Activated CD4-positive, alpha-beta T cell treated with anti-CD3 and anti-CD28 coated beads for 24 hours (primary cell): ENCODE measurements at places on chromosomes 6 and 20.

DNA sequence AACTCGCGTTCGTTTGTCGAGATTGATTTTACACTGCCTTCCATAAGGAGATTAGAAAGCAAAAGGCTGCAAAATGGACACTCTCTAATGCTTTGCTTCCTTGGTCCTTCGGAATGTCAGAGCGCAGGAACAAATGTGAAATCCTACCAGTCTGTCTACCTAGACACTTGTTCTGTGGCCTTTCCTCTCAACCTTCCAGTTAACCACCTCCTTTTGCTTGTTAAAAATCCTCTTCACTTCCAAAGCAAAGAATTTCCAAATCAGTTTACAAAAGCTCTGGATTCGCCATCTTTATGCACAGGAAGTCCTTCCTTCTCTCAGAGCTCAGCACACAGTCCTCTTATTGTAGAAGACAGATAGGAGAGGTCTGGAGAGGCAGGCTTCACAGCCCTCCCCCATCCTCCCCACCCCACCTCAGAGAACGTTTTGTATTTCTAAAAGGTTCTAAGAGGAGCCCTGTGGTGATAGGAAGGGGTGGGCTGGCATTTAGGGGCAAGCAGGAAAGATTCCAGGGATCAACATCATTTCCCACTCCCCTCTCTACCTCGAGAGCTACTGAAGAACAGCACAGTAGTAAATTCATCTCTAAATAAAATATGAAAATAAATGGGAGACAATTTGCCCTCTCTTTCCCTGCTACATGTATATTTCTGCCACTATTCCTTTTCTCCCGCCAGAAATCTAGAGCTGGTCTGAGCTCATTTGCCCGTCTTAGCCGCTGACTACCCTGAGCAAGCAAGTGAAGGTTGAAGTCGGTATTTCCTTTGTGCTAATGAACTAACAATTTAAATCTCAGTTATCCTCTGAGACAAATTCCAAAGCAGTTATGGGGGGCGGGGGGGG is 18.9 kb downstream of the TFAP2A start:
- no peak for DNase-seq

DNA sequence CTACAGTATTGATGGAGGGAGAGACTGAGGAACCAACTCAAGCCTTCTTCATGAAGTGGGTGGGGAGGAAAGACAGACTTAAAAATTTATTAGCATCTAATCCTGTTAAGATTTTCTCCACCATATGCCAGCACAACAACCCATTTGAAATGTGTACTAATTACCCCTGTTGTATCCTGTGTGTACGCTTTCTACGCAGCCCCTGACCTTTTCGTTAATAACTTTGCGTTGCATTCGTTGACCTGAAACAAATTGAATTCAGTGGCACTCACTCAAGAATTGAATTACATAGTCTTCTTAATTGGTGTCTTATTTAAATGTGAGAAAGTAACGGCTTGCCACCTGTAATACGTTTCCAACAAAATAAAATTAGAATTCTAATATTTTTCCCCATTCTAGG is 113.9 kb downstream of the LINC00237 start:
- no peak for DNase-seq

- DNase-seq: no peak
These were observed 630 bp downstream of the LIME1 start for GRCh38 chr20:63736893-63737694.

DNA sequence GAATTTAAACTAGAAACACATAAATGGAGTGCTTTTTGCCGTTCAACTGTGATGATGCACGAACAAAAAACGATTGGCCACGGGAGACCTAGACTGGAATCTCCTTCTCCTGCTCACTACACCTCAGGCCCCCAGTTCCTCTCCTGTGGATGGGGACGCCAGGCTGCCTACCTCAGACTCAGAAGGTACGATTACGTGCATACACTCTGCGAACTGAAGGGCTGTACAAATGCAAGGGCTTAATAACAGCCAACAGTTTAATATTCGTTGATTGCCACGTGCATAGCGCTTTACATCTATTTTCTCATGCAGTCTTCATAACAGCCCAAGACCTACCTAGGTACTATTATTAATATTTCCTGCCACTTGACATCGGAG is 495 bp upstream of the ARMC2 start:
- no peak for DNase-seq

DNA sequence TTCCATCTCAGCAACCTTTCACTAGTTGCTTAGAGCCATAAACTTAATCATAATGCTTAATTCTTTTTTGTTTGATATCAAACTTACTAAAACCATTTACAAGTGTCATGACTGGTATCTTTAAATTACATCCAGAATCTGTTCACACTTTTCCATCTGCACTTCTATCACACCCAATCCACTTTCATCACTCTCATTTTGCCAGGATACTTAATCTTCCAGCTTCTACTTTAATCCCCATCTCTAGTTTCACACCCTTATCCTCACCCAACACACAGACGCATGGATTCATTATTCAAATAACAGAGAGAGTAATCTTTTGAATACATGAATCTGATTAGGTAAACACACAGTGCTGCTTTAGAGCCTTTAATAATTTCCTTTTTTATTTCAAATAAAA is 828.4 kb downstream of the HACE1 start:
- DNase-seq: no peak

DNA sequence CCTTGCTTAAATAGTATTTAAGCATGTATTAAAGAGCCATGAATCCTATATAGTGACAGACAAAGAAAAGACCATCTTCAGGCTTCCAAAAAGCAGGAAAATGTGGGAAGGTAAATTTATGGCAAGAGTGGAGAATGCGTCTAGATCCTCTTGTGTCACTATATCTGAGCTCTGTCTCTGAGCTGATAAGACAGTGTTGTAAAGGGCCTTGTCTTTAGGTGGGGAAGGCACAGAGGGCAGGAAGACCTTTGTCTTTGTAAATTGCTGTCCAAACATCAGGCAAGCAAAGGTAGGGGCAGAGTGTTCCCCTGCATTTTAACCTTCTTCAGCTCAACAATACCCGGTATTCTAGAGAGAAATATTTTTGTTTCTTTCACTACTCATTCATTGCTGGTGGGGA is 33.9 kb upstream of the MBOAT1 start:
- DNase-seq: no peak

GRCh38 chr6:36028877-36029324 is 1.3 kb downstream of the MAPK14 start:
- DNase-seq: peak; percentile 66

DNA sequence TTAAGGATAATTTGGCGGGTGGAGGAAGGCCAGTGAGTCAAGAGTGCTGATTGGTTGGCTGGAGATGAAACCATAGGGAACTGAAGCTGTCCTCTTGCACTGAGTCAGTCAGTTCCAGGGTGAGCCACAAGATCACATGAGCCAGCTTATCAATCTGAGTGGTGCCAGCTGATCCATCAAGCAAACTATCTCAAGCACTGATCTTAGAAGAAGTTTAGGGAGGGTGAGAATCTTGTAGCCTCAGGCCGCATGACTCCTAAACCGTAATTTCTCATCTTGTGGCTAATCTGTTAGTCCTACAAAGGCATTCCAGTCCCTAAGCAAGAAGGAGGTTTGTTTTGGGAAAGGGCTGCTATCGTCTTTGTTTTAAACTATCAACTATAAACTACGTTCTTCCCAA is 954.3 kb downstream of the KIF16B start:
- no peak for DNase-seq

- no peak for DNase-seq
These were observed 84.0 kb upstream of the LRFN2 start for GRCh38 chr6:40671001-40671693.

- DNase-seq: peak; percentile 60
These were observed 546 bp downstream of the C6orf136 start for GRCh38 chr6:30647242-30648116.

- DNase-seq: no peak
These were observed 195.5 kb upstream of the FBXL4 start for GRCh38 chr6:99143108-99143861.

GRCh38 chr20:58048096-58048702 is 180.3 kb downstream of the ANKRD60 start:
- no peak for DNase-seq

GRCh38 chr6:149306967-149307366 is 10.5 kb upstream of the TAB2 start:
- DNase-seq: no peak

DNA sequence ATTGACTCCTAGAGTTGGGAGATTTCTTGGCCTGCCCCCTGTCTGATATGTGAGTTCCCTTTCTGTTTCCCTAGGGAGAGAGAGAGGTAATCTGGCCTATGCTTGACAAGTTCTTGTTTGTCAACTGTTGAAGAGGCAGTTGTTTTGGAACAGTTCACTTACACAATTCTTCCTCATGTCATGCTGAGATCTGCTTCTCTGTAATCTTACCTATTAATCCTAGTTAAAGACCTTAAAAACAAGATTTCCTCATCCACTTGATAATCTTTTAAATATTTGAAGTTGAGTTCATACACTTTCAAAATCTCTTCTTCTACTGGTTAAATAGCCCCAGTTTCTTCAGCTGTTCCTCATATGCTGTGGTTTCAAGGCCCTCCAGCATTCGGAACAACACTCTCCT is 89.9 kb downstream of the FIG4 start:
- no peak for DNase-seq

- no peak for DNase-seq
These were observed 99.6 kb upstream of the HMGCLL1 start for GRCh38 chr6:55678330-55679224.

DNA sequence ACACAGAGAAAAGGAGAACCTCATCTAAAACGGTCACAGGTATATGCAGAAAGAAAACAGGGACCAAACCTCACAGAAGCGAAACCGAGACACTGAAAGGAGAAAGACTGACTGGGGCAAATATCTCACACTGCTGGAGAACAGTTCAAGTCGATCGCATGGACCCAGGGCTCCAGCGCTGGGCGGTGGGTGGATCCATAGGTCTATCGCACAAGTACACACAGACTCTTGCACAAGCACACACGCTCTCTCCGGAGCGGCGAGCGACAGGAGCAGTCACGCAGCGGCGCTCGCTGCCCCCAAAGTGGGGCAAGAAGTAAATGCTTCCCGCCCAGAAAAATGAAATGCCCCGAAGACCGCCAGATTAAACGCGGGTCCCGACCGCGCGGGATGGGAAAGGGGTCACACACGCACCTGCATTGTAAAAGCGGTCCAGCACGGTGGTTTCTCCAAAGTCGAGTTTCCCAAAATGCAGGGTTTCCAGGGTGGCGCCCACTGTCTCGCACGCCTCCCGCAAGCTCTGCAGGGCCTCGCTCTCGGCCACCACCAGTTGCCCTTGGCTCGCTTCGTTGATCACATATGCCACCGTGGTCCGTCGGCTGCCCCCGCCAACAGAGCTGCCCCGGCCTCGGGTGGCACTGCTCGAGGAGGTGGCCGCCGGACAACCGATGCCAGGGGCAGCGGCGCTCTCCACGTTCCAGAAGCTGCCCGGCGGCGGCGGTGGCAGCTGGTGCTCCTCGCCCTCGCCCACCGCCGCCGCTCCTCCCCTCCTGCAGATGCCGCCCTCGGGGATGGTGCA is 782 bp downstream of the MAP3K5 start:
- no peak for DNase-seq

GRCh38 chr20:38947931-38948362 is 14.2 kb upstream of the DHX35 start:
- no peak for DNase-seq

DNA sequence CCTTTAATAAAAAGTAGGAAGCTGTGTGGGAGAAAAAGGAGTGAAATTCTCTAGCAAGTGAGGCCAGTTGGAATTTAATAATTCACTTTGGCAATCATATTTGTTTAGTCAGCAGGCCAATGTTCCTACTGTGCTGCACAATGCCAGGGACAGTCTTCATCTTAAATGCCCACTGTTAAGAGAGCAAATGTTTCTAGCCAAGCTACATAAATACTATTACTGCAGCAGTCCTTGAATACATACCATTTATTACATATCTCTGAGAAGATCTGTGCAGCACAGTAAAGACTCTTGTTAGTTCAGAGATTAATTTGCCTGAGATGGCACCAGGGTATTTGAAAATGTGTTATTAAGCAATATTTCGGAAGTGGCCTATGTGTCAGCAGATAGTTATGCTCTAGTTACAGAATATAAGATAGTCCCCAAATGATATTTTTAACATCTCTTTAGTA is 105.4 kb downstream of the OGFRL1 start:
- DNase-seq: no peak
